CD4-positive, alpha-beta T cell treated with Interleukin-21 for 1 hour (primary cell): ENCODE measurements at places on chromosomes 12 and 14.

GRCh38 chr12:20426191-20426590, 57.9 kb downstream of the PDE3A start:
- DNase-seq = no peak

DNA sequence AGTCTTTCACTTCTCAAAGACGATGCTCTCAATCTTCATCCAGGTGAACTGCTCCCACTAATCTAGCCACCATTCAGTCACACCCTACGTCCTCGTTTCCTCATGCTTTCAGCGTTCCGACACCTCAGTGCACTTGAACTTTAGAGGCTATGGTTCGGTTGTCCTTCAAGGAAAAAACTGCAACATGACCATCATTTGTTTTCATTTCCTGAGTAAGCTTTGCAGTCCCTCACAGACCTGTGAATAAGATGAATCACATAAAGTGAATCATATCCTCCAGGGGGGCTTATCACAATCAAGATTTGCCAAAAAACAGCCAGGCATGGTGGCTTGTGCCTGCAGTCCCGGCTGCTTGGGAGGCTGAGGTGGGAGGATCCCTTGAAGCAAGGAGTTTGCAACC, 80.2 kb downstream of the TMCC3 start:
- no peak for DNase-seq

DNA sequence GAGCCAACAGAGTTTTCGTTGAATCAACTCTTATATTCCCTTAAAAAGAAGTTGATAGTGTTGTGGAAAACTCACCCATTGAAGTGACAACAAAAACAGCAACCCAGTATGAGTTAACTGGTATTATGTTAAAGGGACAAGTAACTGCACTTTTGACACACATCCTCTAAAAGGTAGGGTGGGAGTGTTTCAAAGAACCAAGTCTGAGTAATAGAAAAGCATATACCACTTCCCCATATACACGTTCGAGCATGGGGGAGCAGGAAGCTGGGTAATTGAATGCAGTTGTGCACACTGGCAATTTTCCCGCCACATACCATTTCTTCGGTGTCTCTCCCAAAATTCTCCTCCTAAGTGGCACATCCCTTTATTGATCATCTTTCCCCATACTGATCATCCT, 31.5 kb downstream of the IFNG-AS1 start:
- DNase-seq = no peak

GRCh38 chr14:22052795-22053194, 379.2 kb upstream of the OR4E1 start:
- no peak for DNase-seq

- DNase-seq = peak; percentile 3
Measured at GRCh38 chr12:15227004-15227679, 5.9 kb upstream of the RERG start.
